HS-27A (cell line): ENCODE measurements at places on chromosomes 4 and X.

- no peak for DNase-seq
These were observed 586 bp upstream of the NSG1 start for GRCh38 chr4:4386296-4386735.

- DNase-seq = no peak
These were observed 99.6 kb upstream of the CCSER1 start for GRCh38 chr4:90027565-90027964.

GRCh38 chrX:124010157-124010556 lies 48.7 kb downstream of the STAG2 start:
- no peak for DNase-seq

- DNase-seq = no peak
These were observed 6.7 kb upstream of the ZCCHC18 start for GRCh38 chrX:104105330-104106262.

DNA sequence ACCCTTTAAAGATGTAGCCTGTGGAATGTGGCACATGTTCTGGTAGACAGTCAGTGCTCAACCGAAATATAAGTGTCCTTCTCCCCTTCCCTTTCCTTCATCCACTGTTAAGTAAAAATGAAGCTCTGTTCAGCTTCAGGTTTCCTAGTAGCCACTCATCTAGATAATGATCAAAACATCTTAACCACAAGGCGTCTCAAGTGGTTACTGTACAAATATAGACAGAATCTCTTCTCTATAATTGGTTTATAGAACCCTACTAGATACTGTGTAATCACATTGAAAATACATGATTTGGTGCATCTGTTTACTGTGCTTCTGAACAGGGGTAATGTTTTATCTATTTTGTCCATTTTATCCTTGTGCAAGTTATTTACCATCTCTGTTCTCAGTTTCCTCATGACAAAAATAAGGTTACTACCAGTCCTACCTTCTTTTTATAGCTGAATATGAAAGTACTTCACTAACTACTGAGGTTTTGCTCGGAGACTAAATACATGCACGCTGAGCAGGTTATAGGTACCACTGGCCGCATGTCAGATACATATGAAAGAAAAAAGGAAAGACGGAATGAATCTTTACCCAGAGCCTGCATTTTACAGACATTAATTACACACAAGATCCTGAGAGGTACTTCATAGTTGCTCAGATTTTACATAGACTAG lies 20.3 kb upstream of the SLC25A4 start:
- DNase-seq = no peak

DNA sequence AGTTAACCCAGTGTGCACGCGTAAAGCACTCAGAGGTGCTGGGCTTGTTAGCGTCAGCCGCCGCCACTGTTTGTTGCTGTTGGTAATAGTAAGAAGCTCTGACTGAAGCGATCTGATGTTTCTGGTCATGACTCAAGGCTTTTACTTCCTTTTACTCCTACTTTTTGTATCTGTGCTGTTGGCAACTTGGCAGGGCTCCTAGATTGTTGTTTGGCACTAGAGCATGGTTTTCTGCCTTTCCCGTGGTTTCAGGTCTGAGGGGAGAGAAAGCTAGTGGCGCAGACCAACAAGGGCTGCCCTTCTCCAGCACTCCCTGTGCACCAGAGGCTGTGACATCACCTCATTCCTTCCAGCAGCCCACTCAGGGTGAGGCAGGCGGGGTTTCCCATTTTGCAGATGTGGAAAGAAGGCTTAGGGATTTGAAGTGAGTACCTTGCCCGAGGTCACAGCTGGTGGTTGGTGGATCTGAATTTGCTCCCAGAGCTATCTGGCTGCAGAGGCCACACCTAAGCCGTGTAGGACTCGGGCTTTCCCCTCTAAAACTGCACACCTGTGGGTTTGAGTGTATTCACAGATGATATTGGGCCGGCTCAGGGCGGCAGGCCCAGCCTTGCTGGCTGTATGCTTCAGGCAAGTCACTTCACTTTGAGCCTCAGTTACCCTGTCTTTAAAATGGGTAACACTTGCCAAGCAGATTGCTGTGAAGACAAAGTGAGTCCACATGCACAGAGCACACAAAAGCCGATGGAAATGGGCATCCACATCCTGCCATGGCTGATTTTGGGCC lies 51.2 kb upstream of the TADA2B start:
- DNase-seq = no peak

DNA sequence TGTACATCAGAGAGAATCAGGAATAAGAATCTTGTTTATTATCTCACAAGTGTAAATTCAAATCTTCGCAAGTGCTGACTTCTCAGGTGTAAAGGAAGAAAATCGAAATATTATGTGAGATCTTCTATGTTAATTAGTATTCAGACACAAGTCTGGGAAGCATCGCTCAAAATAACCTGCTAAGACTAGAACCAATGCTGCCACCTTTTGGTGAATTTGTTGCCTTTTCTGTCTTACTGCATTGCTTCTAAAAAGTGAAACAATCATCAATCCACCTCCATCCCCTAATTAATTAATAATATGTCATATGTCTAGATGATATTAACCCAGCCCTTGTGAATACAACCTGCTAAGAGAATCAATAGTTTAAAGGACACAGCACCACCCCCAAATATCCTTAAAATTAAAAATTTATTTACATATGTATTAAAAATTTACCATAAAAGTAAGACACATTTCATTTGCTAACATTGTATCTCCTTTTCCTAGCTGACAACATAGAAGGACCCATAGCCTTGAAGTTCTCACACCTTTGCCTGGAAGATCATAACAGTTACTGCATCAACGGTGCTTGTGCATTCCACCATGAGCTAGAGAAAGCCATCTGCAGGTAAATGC lies 3.5 kb downstream of the EPGN start:
- peak; percentile 34 for DNase-seq

DNA sequence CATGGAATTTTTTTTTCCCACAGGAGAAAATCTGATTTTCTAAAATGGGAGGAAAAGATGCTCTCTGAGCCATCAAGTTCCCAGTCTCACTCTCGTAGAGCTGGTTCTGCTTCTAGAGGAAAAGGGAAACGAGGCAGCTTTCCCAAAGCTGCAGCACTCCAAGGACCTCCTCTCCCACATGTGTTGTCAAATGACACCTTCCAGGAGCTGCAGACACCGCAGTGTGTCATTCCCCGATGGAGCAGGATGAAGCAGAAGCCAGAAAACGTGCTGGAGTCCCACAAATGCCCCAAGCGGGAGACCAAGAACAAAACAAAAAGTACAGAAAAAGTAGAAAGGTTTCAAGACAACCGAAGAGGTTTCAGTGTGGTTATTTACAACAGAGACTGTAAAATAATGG lies 348.1 kb downstream of the ARHGAP10 start:
- no peak for DNase-seq

GRCh38 chr4:11223311-11223710 lies 205.4 kb downstream of the HS3ST1 start:
- no peak for DNase-seq

GRCh38 chr4:112270640-112271421 lies 14.9 kb downstream of the TIFA start:
- no peak for DNase-seq

DNA sequence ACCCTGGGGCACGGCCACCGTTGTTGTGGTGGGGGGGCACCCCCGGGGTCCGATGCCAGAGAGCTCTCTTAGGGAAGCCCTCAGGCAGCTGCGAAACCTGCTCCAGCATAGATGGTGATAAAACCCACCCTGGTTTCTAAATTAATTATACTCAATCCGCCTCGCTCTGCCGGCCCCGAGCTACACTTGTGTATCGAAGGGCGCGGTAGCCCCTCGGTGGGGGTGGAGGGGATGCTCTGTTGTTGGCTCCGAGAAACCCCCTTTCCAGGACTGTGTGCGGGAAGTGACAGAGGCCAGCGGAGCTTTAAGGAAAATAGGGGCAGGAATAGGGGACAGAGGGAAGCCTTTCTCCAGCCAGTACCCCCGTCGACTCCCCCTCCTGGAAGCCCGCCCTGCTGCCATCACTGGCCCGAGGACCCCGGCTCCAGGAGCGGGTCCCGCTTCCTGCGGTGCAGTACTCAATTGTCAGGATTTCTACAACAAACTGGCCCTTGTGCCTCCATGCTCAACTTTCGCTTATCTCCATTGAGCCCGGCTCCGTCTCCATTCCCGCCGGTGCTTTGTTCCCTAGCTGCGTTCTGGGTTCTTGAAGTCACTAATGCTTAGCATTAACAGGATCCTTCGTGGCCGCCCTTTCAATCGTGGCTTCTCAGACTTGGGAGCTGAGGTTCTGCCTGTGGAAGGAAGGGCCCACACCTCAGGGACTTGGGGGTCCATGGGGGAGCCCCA lies 408.2 kb downstream of the BCOR start:
- DNase-seq = no peak

- DNase-seq = no peak
These were observed 3.4 kb upstream of the HOPX start for GRCh38 chr4:56684320-56685050.

- no peak for DNase-seq
These were observed 462.2 kb downstream of the INPP4B start for GRCh38 chr4:142383800-142384470.

DNA sequence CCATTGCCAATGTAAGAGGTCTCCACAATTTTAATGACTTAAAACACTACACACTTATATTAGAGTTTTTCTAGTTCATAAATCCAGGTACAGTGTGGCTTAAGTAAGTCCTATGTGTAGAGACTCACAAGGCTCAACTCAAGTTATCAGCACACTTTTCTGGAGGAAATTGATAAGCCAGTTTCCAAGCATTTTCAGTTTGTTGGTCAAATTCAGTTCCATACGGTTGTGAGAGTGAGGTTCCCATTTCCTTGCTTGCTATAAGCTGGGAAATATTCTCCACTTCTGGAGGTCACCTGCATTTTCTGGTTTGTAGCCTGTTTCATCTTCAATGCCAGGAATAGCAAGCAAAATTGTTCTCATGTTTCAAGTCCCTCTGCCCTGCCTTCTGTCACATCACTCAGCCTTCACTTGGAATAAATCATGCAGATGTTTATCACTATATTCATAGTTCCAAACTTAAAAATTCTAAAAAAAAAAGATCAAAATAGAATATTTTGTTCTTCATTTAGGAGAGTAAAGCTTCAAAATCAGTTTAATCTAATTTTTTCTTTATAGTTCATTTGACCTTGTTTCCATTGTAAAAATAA lies 1137.5 kb upstream of the INTU start:
- no peak for DNase-seq

GRCh38 chr4:140781596-140781995 lies 25.4 kb upstream of the TBC1D9 start:
- DNase-seq = no peak

GRCh38 chr4:147964266-147964880 lies 232.5 kb downstream of the ARHGAP10 start:
- DNase-seq = no peak
